ENCODE measurements at places on chromosomes 2 and 18.

DNA sequence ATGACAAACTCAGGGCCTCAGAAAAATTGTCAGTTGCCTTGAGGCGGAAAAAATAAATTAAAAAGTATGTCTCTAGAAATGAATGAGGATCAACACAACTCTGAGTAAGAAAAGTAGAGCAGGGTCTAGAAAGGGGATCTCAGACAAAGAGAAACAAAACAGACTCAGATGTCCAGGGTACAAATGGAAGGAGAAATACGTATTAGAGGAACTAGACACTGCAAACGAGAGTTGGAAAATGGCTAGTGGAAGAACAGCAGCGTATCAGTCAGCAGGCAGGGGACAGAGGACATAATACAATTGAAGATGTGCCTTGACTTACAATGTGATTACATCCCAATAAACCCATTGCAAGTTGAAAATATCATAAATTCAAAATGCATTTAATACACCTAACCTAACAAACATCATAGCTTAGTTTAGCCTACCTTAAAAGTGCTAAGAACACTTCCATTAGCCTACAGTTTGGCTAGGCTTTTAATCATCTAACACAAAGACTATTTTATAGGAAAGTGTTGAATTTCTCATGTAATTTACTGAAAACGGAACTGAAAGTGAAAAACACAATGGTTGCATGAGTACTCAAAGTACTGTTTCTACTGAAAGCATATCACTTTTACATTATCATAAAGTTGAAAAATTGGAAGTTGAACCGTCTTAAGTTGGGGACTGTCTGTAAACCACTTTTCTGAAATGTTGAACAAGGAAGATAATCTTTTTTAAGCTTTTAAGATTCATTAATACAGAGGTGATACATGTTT is 182.8 kb downstream of the NBAS start:
- DNase-seq = no peak

GRCh38 chr2:167048829-167049228 is 160.5 kb downstream of the XIRP2 start:
- DNase-seq = no peak

- peak; percentile 72 for DNase-seq
Measured at GRCh38 chr2:16617282-16618266, 48.1 kb downstream of the CYRIA start.

DNA sequence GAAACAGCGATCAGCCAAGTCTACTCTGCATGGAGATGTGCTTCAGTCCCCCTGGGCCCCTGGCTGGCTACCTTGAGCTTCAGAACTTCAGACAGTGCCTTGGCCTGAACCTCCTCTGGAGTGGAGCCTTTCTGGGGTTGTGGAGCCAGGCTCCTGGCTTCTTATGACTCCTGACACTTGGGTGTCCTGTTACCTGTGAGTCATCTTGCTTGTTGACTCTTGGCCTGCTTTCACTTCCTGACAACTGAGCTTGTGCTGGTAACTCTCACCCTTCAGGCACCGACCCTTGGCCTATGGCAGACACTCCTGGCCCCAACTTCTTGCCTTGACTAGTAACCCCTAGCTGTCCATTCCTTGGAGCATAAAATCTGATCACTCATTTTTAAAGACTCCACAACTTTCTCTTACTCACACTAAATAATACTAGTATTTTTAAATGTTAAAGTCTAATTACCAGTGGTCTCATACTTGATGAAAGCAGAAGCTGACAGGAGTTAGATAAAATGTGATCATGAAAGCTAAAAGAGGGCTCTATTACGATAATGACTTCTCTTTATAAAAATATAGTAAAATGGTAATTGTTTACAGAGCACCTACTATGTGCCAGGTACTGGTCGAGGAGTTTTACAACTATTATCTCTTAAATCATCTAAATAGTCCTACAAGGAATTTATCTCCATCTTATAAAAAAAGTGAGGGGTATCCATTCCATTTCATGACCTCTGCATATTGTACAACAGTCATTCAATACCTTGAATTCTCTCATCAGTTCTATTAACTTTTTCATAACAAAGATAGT is 46.3 kb upstream of the VIT start:
- DNase-seq = peak; percentile 87

- DNase-seq = no peak
Measured at GRCh38 chr2:43324259-43325106, 98.1 kb upstream of the ZFP36L2 start.

GRCh38 chr2:98039085-98039756 is 43.5 kb upstream of the TMEM131 start:
- DNase-seq = no peak

GRCh38 chr18:30457156-30457555 is 585.4 kb downstream of the DSC3 start:
- DNase-seq = no peak

- no peak for DNase-seq
Measured at GRCh38 chr2:3312576-3313345, 64.9 kb downstream of the EIPR1 start.

DNA sequence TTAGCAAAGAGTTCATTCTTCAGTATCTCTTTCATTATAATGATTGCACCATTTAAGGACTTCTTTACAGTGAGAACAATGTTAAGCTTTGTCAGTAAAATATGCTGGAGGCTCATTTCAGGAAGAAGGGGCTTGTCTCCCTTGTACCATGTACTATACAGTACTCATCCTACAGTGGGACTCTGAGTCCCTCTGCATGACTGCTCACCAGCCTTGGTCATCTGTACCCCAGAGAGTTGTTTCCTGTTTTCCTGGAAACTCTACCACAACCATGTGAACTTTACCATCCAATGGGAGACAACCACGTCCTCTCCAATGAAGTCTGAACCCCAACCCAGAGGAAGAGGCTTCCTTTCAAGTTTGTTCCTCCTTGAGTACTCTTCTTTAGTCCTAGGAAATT is 1171.1 kb upstream of the CRIM1 start:
- DNase-seq = no peak

DNA sequence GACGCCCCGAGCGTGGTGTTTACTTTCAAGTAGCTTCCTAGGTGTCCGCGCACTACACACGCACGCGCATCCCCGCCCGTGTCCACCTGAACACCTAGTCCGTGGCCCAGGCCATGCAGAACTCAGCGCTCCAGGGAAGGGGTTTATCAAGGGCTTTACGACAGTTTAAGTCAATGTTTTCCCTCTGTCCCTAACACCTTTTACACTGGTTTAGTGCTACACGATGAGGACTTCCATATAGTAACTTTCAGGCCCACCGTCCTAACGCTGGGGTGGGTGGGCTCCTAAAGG is 1.4 kb upstream of the BCL2 start:
- DNase-seq = no peak

- DNase-seq = no peak
Measured at GRCh38 chr2:118800736-118801135, 46.7 kb downstream of the EN1 start.

GRCh38 chr2:208607694-208608093 is 201.1 kb downstream of the PTH2R start:
- no peak for DNase-seq

DNA sequence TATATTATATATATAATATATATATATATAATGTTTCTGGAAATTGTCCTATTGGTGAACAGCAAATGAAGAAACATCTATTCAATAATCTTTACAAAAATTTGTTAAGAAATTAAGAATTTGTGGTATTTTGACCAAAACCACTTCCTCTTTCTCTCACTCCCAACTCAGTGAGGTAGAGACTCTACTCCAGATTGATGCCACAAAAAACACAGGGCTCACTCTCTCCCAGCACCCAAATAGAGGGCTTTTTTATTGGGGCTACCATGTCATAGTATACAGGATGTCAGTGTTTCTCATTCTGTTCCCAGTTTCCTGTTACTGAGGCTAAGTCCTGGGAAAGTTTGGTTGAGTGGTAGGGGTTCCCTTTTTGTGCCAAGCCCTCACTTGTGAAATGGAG is 1155.4 kb downstream of the BCL11A start:
- no peak for DNase-seq

DNA sequence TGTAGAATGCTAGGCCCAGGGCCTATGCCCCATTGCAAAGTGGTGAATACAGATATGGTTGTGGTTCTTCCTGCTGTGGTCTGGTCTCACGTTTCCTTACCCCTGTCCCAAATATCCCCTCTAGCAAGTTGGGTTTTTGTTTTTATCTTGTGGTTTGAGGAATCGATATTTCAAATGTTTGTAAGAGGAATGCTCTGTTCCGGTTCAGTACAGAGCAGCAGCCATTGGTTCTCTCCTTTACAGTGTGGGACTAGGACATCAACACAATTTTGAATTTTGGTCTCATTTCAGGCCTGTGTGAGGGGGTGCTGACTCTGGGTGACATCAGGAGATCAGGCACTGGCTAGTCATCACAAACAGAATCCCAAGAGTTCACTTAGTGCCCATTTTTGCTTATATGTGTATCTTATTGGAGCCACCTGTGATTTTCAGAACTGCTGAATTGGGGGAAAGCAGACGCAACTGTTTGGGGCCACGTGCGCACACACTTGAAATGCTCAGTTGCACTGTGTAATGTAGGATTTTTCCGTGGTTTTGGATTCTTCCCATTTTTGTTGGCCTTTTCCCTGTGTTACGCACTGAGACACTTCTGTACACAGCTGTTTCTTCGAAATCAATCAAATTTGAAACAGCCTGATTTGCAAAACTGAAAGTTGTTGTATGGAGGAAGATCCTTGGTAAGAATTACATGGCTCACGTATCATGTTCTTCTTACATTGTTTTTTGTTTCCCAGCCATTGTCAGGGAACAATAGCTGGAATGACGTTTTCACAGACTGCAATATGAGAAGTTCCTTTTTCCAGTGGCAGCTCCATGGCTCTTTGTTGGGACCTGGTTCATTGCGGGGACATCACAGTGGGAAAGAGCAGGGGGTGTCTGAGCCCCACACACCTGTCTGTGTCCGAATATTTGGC is 8.6 kb downstream of the SH3BP4 start:
- peak; percentile 36 for DNase-seq

- no peak for DNase-seq
Measured at GRCh38 chr2:174300114-174300513, 34.6 kb upstream of the SP9 start.

GRCh38 chr2:225120186-225120585 is 77.9 kb upstream of the DOCK10 start:
- peak; percentile 83 for DNase-seq

DNA sequence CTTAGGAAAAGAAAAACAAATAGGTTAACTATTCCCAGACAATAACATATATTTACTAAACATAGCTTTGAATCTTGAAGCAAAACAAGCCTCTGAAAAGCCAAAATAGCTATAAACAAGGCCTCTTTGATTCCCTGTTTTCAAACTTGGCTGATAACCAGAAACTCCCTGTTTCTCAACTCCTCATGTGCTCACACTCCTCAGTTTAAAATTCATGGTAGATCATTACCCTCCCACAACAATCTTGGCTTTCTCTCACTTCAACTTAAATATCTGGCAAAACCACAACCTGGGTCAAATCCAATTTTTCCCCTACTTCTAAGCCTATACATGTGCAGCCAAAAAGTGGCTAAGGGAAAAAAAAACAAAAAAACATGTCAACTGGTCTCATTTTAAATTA is 15.6 kb downstream of the SUCLG1 start:
- DNase-seq = no peak

DNA sequence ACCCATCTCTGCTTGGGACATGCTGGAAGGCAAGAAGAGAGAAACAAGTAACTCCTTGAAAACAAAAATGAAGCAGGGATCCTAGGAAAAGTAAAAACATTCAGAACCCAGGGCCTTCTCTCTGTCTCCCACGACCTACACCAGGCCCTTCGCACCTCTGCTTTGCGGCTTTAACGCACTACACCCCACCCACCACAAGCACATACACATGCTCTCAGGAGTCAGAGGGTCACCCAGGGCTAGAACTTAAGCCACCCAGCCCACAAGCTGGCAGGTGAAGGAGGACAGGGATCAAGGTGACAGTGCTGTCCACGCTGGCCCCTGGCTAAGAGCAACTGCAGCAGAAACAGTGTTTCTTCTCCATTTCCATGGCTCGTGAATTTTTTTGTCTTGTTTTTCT is 72.2 kb downstream of the BCL11A start:
- peak; percentile 46 for DNase-seq

- no peak for DNase-seq
Measured at GRCh38 chr18:75745147-75745546, 317.6 kb upstream of the SMIM21 start.

- no peak for DNase-seq
Measured at GRCh38 chr2:232941912-232942594, 71.0 kb downstream of the NGEF start.

DNA sequence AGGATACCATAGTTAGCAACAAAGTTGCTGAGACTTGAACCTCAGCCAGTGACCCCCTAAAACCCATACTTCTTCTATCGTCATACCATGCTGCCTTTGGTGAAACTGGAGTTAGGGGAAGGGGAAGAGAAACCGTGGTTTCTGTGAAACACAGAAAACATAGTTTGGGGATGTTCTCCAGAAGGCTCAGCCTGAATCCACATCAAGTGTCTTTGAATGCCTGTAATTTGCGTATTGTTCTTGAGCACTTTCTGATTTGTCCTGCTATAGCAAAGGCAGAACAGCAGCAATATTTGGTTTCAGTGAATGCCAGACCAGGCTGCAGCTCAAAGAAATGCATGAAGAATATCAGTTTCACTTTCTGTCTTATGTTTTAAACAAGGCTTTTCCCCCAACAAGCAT is 258.7 kb downstream of the TTC32 start:
- no peak for DNase-seq

GRCh38 chr2:130369311-130369964 is 13.6 kb downstream of the PTPN18 start:
- DNase-seq = no peak

DNA sequence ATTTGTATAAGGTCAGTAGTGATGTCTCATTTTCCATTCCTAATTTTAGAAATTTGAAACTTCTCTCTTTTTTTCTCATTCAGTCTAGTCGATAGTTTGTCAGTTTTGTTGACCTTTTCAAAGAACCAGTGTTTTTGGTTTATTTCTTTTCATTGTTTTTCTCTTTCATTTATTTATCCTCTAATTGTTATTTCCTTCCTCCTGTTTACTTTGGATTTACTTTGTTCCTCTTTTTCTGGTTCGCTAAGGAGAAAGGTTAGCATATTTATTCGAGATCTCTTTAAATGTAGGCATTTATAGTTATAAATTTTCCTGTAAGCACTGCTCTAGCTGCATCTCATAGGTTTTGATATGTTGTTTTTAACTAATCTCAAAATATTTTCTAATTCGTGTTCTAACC is 65.1 kb upstream of the TXNDC2 start:
- no peak for DNase-seq

DNA sequence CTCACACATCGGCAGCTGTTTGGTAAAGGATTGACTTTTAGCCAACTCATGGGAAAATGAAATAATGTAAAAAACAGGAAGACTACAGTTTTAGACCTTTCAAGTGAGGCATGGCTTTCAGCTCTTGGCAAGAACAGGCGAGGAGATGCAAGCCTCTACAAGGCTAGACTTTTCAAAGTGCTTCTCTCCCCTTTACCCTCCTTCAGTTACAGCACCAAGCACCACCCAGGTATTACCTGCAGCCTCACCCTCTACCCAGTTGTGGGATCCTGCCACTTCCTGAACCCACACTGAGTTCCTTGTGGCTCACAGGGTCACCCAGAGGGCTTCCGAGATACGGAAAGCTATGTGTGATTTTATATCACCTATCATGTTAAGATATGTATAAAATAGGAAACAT is 14.7 kb downstream of the UGT1A10 start:
- DNase-seq = no peak

GRCh38 chr2:30243231-30243630 is 11.9 kb downstream of the LBH start:
- no peak for DNase-seq

- DNase-seq = no peak
Measured at GRCh38 chr2:240290432-240291336, 144.8 kb upstream of the GPC1 start.

- DNase-seq = no peak
Measured at GRCh38 chr2:10493075-10493633, 45.0 kb upstream of the ODC1 start.

GRCh38 chr2:85681372-85681763 is 12.8 kb upstream of the GNLY start:
- DNase-seq = peak; percentile 92
